Esophagus squamous epithelium (tissue), 5 donors: ENCODE measurements at places on chromosomes 2 and 18. TPM values are rescaled to one million over a fixed set of nuclear protein-coding genes. Genes with fewer than 3 reads are reported as not detected.

- no peak for DNase-seq
Measured at GRCh38 chr2:218422403-218423086, 3.6 kb downstream of the VIL1 start.

DNA sequence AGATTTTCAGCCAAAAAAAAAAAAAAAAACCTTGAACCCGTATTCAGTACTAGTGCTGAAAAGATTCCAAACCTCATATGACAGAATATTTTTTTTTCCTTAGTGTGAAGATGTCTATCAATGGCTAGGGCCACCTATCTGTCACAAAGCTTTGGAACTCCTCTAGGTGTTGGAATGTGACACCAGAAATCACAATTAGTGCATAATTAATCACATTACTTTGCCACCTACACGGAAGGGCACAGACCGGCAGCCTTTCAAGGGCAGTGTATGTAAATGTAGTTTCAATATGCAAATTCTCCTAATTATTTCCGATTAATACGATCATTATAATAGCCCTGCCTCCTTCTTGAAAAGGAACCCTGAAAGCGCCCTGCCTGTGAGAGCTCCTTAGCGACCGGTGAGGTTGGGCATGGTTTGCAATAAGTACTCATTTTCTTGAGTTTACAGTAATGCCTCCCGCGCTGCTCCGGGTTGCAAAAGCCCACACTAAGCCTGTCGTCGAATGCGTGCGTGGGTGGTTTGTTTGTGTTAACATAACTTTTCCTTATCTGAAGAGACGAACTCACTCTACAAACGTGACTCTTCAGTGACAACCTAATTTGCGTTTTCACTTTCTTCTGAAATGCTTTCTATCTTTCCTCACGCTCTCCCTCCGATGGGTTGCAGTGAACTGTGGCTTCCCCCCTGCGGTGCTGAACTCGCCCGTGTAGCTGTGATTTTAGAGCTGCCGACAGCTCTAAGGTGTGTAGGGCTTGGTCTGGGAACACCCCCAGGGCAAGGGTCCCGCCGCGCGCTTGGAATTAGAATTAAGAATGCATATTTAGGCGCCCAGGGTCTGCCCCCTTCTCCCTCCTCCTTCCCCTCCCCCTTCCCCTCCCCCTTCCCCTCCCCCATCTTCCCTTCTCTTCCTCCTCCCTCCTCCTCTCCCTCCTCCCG is 765 bp upstream of the ID2 start:
- no peak for DNase-seq

RSAD2 gene
- 4.3 TPM for total RNA-seq

DLGAP1 gene
- total RNA-seq, result 0.95 TPM

GRCh38 chr2:74571058-74571457 is 16.5 kb downstream of the DOK1 start:
- no peak for DNase-seq

GRCh38 chr2:161370981-161371380 is 45.1 kb upstream of the TBR1 start:
- no peak for DNase-seq

MERTK gene
- total RNA-seq, result 1.7 TPM

MEP1B gene
- not detected for total RNA-seq

MC4R gene
- total RNA-seq, result not detected

DNA sequence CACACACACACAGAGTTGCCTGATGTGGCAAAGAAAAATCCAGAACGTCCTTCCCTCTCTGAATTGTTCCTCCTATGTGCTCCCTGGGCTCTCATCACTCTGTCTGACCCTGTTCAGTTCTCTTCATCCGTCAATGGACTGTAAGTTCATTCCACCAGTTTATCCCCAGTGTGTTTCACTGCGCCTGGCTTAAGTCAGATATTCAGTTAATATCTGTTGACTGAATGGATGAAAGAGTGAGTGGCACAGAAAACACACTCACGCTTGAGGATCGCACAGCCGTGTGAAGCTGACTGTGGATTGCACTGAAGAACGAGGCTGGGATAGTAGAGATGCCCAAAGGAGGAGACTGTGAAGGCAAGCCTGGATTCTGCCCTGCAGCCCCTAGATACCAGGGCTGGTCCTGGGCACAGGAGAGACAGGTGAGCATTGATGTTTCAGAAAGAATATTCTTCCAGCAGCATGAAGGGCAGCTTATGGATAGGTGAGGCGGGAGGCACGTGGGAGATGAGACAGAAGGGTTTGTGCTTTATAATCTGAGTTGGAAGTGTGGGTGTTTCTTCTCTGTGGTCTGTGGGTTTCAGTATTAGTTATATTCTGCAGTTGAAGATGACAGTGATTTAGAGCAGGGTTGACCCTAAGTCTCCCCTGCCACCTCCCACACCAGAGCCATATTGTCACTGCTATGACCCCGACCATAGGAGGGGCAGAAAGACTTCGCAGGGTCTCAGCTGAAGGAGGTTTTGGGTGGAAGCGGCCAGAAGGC is 129.9 kb downstream of the SOCS6 start:
- DNase-seq, result no peak

DNA sequence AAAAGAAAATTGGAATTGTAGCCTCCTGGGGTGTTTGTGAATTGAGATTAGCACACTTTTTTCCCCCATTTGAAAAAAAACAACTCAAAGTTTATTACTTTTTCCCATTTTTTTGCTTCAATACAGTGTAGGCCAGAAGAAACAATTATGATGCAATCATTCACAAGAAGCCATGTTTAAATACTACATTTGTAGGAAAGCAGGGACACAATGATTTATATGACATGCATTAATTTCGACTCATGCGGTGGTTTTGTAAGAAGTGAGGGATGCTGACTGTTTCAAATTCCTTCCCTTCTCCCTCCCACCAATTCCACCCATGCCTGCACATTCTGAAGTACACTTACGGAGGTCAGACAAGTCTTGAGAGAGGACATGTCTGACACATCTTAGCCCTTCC is 774.2 kb upstream of the FSHR start:
- no peak for DNase-seq

UGT1A1 gene
- total RNA-seq, result 2.9 TPM
